ENCODE measurements at places on chromosomes 3 and 15. TPM values are rescaled to one million over a fixed set of nuclear protein-coding genes. Genes with fewer than 3 reads are reported as not detected.

Gene CCDC12
- total RNA-seq: 43.9 TPM

DNA sequence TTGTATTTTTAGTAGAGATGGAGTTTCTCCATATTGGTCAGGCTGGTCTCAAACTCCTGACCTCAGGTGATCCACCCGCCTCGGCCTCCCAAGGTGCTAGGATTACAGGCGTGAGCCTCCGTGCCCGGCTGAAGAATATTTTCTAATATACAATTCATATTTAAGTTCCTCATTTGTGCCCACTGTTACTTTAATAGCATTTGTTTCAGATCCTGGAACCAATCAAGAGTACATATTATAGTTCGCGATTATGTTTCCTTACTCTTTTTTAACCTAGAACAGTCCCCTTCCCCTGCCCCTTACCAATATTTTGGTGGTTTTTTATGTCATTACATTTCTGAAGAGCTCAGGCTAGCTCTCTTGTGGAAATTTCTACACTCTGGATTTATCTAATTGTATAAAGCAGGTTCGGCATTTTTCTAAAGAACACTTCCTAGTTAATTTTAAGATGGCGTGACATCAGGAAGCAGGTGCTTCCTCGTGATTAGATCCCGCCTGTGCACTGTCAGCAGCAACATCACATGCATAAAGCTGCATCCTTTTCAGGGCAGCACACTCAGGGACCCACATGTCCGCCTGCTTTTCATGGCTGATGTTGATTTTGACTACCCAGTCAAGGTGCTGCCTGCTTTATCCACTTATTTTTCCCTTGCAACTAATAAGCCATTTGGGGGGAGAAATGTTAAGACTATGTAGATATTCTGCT is 88.7 kb upstream of the EPHB3 start:
- H3K4me3 ChIP-seq: no peak overlapping the region
- no peak overlapping the region for H3K27ac ChIP-seq
- peaks cover 3% of the 10 kb centered on the region for H3K27me3 ChIP-seq
- no peak for DNase-seq
- H3K36me3 ChIP-seq: no peaks in the 10 kb centered on the region

Gene ARRDC4
- 35.2 TPM for total RNA-seq

DNA sequence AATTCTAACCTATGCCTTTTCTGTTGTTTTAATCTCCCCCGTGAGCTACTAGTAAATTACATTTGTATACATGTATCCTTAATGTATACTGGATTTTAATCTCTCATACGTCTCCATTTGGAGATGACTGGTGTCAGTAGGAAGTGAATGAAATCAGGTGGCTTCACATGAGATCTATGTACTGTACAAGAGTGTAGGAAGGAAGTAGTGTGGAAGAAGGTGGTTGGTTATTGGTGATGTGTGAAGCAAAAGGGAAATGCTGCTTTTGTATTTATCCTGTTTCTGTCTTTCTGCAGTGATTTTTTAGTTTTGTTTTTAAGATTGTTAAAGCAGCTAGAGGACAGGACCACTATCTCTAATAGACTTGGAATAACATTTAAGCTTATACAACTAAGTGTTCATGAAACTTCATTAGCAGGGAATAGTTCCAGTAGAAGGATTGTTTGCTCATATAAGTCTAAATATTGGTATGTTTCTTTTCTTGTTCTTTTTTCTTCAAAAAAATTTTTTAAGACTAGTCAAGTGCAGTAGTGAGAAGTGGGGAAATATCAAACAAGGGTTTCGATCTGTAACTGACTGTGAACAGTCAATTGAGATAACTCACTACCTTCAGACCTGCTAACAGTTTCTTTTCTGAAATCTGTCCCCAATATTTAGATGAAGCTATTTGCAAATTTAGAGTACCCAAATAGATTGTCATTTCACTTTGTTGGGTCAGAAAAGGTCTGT is 15.3 kb downstream of the SNX1 start:
- no peaks in the 10 kb centered on the region for H3K27me3 ChIP-seq
- DNase-seq: no peak
- no peak overlapping the region for H3K4me3 ChIP-seq
- H3K36me3 ChIP-seq: peaks cover 18% of the 10 kb centered on the region
- H3K4me1 ChIP-seq: no peaks in the 10 kb centered on the region

- no peak overlapping the region for H3K27ac ChIP-seq
- no peaks in the 10 kb centered on the region for H3K27me3 ChIP-seq
- peak; percentile 70 for DNase-seq
- H3K4me1 ChIP-seq: peaks cover 1% of the 10 kb centered on the region
These were observed 17.8 kb downstream of the FLNB start for GRCh38 chr3:58025837-58026569.

Gene GOLGA8J
- not detected for total RNA-seq

Gene ALG1L2
- total RNA-seq: not detected

GRCh38 chr3:153247331-153248330 is 85.6 kb downstream of the RAP2B start:
- no peaks in the 10 kb centered on the region for H3K27me3 ChIP-seq
- H3K36me3 ChIP-seq: no peaks in the 10 kb centered on the region
- H3K4me1 ChIP-seq: no peaks in the 10 kb centered on the region

GRCh38 chr15:45635191-45635638 is 386 bp downstream of the SQOR start:
- no peaks in the 10 kb centered on the region for H3K4me1 ChIP-seq
- no peaks in the 10 kb centered on the region for H3K36me3 ChIP-seq
- DNase-seq: no peak
- no peak overlapping the region for H3K27ac ChIP-seq

Gene P2RY13
- total RNA-seq: not detected

Gene RTP1
- not detected for total RNA-seq

DNA sequence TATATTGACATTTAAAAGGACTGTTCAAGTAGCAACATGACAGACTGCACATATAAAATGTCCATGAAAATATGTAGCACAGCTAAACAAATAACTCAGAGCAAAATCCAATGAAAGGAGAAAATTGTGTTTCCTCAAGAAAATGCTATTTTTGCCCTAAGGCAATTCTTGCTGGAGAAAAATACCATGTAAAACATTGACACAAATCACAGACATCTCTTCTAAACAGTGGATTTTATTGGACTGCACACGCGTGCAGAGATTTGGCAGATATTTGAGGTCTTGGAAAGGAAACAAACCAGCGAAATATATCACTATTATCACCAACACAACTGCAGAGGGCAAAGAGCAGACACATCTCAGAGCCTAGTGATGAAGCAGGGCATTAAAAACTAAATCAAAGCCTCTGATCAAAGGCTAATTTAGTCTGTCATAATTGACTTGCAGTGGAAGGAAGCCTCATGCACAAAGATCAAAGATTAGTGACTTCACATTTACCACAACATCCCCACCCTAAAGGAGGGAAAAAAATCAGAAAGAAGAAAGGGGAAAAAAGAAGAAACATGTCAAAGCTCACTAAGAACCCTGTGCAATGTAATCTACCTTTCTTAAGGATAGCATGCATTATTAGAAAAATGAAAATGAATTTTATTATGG is 52.4 kb downstream of the CHL1 start:
- no peaks in the 10 kb centered on the region for H3K4me1 ChIP-seq
- H3K27me3 ChIP-seq: no peaks in the 10 kb centered on the region
- no peaks in the 10 kb centered on the region for H3K36me3 ChIP-seq
- no peak overlapping the region for H3K4me3 ChIP-seq
